ENCODE measurements at places on chromosomes 7 and 10. TPM values are rescaled to one million over a fixed set of nuclear protein-coding genes. Genes with fewer than 3 reads are reported as not detected.
A peak's percentile ranks its signal among the peaks of the same experiment; 100 is the strongest.

The FAM25C gene
- polyA plus RNA-seq: not detected

The IMMP2L gene
- polyA plus RNA-seq: 48.8 TPM

The UMAD1 gene
- 18.0 TPM for polyA plus RNA-seq

The SEMA3D gene
- polyA plus RNA-seq: 39.8 TPM

The SUMF2 gene
- 130 TPM for polyA plus RNA-seq

The NXPH1 gene
- not detected for polyA plus RNA-seq

The CFAP69 gene
- 12.3 TPM for polyA plus RNA-seq

The CFAP46 gene
- 7.0 TPM for polyA plus RNA-seq

DNA sequence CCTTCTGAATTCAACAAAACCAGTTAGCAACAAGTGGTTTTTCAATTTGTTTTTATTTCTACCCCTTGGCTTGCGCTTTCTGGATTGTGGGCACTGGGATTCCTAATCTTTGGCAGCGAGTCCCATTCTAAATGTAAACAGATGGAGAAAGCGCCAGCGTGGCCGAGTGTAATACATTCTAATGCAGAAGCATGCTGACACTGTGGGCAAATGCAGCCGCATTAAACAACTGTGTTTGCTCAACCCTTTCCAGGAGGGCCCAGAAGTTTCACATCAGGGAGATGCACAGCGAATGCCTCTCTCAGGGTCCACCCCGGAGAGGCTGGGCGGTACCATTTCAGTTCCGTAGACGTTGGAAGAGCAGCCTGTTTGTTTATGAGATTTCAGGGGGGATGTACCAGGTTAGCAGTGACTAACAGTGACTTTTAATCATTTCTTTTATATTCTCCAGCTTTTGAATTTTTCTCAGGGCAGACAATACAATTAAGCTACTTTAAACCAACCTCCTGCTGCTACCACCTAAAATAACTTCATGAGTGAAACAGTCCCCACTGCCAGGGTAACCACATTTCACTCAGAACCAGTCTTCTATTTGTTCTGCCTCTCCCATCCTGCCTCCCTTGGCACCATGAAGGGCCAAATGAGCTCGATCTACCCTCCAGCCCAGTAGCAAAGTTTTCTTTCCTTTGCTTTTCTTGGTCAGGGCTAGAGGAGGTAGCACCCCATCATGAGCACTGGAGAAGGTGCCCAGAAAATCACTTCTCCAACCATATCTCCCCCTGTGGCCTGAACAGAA lies 164.2 kb upstream of the ITGB1 start:
- no peak for DNase-seq

DNA sequence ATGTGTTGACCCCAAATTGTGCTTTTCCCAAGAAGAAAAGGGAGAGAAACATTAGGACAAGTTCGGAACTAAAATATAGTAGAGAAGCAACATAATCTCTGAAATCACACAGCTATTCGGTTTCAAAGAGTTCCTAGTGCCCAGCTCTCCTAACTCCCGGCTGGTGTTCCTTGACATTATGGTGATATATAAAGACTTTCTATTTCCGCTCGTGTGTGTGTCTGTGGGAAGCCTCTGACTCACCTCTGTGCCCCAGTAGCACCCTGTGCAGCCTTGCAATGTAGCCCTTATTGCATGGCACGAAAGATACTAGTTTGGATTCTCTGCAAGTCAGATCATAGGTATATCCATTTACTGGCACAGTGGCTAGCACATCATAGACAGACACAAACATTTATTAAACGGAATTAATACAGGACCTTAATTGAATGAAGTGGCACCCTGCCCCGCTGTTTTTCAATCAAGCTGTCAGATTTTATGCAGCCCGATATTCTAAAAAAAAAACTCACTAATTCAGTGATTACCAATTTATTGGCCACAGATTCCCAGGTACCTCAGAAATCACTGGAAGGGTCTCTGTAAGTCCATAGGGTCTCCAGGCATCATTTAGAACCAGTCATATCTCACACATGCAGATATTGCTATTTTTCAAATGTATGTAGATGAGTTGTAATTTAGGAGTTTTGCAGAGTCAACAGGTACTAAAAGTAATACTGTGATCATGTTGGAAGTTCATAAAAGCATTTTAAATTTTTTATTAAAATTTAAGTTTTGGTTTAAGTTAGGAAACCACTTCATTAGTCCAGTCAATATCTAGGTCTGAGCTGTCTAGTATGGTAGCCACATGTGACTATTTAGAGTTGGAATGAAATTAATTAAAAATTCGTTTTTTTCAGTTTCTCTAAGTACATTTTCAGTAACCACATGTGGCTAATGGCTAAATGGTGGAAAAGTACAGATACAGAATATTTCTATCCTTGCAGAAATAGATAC lies 43.3 kb downstream of the SFTPD start:
- no peak for DNase-seq

- DNase-seq: no peak
Observed at GRCh38 chr7:4428526-4428925, 253.6 kb upstream of the FOXK1 start.

DNA sequence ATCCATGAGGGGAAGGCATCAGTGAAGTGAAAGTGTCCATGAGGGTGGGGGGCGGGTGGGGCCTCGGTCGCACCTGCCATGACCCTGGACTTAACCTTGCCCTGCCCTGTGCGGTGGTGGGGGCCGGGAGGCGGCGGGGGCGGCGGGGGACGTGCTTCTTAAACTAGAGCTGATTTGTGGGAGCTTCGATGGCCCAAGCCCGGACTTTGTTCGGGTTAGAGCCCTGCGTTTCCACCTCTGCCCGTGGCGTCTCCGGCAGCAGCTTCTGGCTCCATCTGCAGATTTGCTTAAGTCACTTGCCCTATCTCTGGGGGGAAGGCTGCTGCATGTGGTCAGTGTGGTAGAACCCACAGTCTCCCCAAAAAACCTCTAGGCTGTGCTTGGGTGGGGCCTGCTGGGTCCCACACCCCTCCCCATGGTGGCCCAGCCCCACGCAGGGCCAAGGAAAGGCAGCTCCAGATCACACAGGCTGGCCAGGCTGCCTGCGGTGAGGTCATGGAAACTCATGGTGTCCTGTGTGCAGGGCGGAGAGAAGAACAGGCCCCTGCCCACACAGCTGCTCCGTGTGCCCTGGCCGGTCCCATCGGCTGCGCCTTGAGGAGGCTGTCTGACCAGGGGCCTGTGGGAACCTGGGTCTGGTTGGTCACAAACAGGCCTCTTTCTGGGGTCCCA lies 93.2 kb downstream of the INPP5A start:
- no peak for DNase-seq

- peak; percentile 41 for DNase-seq
Observed at GRCh38 chr10:3750006-3750816, 34.8 kb downstream of the KLF6 start.

DNA sequence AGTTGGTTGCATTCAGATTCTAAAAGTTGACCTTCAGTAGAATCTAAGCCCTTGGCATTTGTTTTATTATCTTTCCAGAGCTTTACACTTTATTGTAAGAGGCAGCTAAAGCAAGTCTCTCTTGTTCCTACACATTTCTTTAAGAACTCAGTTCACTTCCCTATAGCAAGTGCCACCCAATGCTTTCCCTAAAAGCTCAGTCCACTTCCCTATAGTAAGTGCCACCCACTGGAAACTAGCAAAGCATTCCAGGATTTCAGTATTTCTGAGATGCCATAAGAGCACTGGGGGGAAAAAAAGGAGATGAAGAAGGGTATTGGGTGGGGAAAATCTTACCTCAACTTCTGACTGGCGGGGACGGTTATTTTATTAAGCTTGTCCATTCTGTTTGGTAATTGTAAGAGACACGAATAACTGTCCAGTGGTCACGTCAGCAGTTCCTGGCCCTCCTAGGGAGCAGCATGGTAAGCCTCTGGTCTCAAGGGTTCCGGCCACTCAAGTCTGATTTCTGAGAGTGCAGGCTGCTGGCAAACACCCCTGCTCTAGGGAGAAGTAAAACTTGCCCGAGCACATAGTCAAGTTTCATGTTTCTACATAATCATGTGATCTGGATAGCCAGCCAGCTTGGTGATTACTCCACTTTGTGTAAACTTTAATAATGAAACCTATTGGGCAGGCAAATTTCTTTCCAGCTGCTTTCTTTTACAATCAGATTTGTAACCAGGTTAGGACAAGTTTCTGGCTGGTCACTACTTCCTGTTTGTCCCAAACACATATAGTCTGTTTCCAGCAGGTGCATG lies at the start of gene BLNK:
BLNK (minus strand) TSS at position 554 of the 800 bp plus-strand sequence; CDS start at position 383, 171 bp downstream.
- no peak for DNase-seq

- DNase-seq: no peak
Observed at GRCh38 chr10:80540136-80540535, 2.4 kb downstream of the SH2D4B start.

- DNase-seq: no peak
Observed at GRCh38 chr7:112707655-112708054, 82.5 kb downstream of the TMEM168 start.
